ENCODE measurements at places on chromosomes 6 and 20.

GRCh38 chr6:72522735-72523141 is 99.1 kb upstream of the KCNQ5 start:
- no peak for DNase-seq

DNA sequence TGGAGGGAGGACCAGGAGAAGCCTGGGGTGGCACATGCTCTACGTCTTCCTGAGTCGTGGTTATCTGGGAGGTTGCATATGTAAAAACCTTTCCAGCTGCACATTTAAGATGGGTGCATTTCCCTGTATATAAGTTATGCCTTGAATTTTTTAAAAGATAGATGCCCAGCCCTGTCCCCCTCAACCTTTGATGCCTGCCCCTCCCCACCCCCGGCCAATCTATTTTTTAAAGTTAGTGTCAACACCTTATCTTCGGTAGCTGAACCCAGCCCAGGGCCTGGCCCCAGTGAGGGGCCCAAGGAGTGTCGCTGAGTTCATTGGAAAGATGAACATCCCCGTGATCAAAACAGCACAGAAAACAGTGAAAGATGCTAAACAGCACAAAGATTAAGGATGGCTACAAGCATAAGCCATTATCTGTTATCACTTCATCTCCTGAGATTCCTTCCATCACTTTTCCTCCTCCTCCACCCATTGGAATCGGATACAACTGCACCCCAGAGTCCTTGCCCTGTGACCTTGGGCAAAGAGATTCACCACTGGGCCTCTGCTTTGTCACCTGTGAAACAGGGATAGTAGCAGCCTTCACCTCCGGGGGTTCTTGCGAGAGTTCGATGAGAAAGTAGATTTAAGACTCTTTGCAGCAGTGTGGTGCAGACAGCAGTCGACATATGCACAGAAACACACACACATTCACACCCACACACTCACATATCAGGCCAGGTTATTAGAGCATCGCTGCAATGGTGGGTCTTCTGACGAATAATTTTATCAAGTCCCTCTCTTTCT is 47.5 kb downstream of the SIRPA start:
- no peak for DNase-seq

- DNase-seq: no peak
These were observed 352.4 kb downstream of the LAMA2 start for GRCh38 chr6:129235167-129236000.

GRCh38 chr6:35970181-35970580 is 49.3 kb upstream of the SRPK1 start:
- DNase-seq: no peak

DNA sequence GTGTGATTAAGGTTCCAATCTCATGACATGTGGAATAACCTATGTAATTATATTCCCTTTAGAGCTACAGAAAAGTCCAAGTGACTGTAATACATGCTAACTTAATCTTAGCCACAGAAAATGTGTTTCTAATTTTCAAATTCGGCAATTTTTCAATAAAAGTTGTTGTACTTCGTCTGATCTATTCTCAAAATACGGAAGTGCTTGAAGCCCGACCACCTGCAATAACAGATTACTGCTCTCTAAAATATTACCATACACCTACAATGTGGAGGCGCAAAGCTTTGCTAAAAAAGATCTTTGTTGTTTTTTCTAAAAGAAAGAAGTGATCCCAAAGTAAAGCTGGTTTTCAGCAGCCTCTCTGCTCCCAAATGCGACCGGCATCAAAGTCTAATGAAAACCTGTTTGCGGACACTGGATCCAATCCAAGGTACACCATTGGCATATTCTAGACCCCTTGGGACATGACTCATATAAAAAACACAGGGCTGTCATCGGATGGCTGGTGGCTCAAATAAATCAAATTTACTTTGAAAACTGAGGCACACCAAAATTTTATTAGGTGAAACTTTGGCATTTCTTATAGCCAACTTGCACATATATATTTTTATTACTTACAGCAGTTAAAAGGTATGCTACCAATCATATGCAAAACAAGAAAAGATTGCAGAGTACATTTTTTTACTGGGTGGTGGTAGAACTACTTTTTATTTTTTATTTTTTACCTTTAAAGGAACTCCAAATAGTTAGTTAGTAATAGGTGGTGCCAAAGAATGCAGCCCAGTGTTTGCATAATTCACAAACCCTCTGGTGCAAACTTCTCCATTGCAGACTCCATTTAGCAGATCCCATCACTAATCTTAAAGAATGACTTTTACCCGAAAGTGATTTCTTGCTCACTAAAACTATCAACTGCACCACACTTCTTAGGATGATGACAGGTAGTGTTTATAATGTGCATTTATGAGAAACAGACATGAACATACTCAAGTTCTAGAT is 118.7 kb upstream of the TBX18 start:
- DNase-seq: no peak

- no peak for DNase-seq
These were observed 365.8 kb upstream of the HSF2 start for GRCh38 chr6:122033564-122034181.

DNA sequence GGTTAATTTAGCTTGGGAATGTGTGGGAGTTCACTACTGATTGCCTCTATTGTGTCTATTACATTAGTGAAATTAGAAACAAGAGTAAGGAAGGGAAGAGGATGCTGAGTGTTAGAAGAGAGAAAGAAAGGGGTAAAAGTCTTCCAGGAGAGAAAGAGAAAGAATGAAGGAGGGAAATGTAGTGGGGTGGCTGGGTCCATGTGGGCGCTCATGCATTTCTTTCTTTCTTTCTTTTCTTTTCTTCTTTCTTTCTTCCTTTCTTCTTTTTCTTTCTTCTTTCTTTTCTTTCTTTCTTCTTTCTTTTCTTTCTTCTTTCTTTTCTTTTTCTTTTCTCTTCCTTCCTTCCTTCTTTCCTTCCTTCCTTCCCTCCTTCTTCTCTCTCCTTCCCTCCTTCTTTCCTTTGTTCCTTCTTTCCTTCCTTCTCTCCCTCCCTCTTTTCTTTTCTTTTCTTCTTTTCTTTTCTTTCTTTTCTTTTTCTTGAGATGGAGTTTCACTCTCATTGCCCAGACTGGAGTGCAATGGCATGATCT is 16.2 kb upstream of the SALL4 start:
- no peak for DNase-seq

- DNase-seq: no peak
These were observed 67.9 kb downstream of the IGF2R start for GRCh38 chr6:160036790-160037206.

DNA sequence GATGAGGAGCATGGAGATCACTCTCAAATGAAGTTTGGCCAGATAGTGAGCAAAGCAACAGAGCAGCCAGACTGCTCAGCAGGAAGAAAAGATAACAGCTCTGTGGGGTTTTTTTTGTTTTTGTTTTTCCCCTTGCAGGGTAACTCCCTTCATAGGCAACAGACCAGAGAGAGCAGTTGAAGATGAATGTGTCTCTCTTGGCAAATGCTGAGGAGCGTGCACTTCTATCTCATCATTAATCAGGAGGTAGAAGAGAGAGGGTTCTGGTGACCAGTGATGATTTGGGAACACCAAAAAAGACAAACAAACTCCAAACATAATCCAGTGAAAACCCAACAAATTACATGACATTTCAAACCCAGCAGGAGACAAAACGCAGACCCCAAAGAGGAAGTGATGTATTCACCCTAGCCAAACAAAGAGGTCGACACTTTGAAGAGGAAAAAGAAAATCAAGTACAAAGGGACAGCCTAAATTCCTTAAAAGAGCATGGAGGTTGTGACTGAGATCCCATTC is 66.2 kb upstream of the RREB1 start:
- no peak for DNase-seq

- no peak for DNase-seq
These were observed 383.6 kb downstream of the BCKDHB start for GRCh38 chr6:80489911-80490635.

DNA sequence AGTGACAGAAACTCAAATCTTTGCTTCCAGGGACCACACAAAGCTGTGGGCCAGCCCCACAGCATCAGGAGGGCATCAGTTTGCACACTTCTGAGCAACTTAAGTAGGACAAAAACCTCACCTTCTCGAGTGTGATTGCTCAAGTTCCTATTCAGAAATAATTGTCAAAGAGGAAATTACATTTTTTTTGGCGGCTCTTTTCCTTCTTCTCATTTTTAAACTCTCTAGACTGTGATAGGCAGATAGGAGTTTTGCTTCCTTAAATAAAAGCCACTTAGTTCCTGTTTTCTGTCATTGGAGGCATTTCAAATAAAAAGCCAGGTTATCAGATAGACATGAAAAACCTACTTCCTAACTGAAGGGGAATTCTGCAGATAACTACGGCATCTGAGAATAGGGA is 11.2 kb upstream of the TAGAP start:
- DNase-seq: no peak

- no peak for DNase-seq
These were observed 29.1 kb upstream of the CSNK2A1 start for GRCh38 chr20:572727-573126.

DNA sequence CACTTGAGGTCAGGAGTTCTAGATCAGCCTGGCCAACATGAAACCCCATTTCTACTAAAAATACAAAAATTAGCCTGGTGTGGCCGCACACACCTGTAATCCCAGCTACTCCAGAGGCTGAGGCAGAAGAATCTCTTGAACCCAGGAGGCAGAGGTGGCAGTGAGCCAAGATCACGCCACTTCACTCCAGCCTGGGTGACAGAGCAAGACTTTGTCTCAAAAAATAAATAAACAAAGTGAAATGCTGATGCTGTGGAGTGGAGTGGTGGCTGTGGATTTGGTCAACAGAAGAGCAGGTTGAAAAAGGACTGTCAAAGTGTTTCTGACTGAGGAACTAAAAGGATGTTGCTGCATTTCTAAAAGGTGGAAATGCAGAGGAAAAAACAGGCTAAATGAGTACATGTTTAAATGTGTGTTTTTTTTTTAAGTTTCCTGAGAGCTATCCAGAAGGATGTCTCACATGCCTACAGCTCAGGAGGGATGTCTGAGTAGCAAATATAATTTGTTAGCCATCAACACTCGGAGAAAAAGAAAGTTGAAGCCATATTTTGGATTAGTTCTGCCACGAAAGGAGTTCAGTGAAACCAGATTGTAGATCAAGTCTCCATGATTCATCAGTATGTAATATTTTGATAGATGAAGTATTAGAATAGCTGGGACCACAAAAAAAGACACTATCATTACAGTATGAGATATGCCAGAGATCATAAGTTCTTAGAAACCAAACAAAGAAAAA is 621.1 kb upstream of the ADGRB3 start:
- DNase-seq: no peak

DNA sequence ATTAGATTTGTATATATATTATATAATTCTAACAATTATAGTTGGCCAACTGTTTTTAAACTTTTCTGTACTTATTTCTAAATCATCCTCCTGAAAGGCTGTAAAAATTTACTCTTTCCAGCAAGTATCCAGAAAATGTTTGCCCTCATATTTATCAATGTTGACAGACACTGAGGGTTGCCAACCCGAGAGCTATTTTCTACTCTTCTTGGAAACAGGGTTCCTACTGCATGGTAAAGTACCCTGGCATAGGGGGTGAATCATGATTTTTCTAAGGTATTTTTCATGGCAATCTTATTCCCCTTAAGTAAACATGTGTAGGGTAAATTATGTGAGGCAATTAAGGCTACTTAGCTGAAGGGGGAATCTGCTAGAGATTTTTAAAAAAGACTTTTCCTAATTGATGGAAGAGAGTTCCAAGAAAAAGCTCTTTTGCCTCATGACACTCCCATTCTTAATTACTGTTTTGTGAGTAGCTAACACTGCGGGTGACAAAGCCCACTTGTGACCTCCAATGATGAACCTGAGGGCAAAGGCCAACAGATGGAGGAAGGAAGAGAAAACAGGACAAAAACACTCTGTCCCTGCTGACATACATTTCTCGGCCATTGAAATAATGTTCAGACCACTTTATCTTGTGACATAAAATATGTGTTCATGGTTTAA is 37.9 kb downstream of the GPX5 start:
- no peak for DNase-seq

GRCh38 chr6:78688668-78689067 is 178.7 kb upstream of the IRAK1BP1 start:
- DNase-seq: no peak

DNA sequence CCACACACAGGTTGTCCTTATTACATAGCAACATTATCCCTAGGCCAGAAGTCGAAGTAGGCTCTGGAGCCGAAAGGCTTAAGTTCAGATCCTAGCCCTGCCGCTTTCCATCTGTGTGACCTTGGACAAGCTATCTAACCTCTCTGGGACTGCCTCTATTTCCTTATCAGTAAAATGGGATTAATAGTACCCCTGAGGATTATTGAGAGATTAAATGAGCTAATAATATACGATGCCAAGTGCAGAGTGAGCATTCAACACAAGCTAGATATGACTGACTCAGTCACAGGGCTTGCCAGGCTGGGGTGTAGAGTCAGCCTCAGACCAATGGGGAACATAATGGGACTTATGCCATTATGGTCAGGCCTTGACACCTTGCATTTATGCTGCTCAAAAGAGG is 8.9 kb upstream of the SPATA2 start:
- DNase-seq: no peak

GRCh38 chr20:641516-641875 is 11.5 kb downstream of the SRXN1 start:
- no peak for DNase-seq

GRCh38 chr20:61884571-61885389 is 180.9 kb downstream of the TAF4 start:
- no peak for DNase-seq

- no peak for DNase-seq
These were observed 515.4 kb upstream of the PTCHD4 start for GRCh38 chr6:48626421-48626820.

GRCh38 chr6:130981409-130981808 is 81.6 kb downstream of the EPB41L2 start:
- DNase-seq: no peak

DNA sequence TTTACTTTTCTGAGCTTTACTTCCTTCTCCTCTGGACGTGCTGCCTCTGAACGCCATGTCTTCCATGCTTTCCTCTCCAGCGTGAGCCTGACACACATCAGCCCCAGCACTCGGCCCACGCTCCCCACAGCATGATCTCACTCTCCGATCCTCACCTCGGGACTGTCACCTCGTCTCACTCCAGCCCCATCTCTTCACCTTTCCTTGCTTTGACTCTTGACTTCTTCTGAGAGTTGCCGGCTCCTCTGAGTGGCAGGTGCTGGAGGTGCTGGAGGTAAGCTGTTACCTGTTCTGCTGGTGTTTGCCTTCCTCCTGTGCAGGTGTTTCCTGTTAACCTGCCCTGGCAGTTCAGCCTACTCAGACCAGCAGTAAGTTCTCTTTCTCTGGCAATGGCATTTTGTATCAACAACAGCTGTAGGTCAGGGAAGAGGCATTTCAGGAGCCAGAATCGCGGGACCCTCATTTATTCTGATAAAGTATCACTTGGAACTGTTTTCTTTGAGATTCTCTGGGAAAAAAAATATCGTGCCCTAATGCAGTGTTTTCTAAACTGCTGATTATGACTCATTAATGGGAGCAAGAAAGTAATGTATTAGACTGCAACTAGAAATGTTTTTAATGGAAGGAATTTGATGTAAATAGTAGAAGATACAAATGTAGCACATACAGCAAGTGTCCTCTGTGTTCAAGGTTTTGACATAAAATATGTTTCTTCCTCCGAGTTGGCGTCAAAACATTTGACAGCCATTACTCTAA is 106.5 kb downstream of the ARID1B start:
- no peak for DNase-seq

All from stimulated activated CD8-positive, alpha-beta memory T cell treated with anti-CD3 and anti-CD28 coated beads, Interleukin-4, amount 100 ng/mL, for 4 hours (primary cell).